ENCODE measurements at places on chromosomes 1 and 21.

DNA sequence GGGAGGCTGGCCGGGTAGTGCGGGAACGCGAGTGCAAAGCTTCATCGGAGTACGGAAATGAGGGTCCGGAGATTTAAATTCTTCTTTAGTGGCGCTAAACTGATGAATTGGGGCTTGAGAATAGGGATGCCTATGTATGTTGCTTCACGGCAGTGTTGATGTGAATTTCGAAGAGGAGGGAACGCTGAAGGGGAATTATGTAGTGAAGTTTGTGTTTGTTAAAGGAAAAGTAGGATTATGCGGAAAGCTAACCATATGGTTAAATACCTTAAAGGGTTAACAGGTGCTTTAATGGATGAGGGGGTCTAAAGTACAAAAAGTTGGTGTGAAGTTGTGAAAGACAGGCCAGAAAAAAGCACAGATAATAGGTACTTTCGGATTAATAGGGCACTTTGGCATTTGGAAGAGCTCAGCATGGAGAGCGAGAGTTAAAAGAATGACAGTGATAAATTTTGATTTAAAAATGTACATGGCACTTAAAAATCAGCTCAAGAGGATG, 1.4 kb downstream of the HS2ST1 start:
- no peak for DNase-seq

- DNase-seq: no peak
Observed at GRCh38 chr1:247304031-247304430, 27.6 kb downstream of the ZNF496 start.

DNA sequence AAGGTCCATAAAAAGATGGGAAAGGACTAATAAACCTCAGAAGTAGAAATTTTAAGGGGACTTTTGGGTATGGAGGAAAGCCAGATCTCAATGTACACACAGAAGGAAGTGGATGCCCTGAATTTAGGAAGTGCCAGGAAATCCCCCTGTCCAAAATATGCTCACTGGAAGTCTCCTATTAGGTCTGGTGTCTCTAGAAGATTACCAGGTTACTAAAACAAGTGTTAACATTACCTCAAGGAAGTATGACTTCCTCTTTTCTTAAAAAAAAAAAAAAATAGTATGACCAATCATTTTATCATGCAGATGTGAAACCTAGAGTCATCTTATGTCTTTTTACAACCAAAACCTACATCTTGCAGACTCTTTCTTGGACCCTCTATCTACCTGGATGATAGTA, 30.7 kb downstream of the CD58 start:
- no peak for DNase-seq

DNA sequence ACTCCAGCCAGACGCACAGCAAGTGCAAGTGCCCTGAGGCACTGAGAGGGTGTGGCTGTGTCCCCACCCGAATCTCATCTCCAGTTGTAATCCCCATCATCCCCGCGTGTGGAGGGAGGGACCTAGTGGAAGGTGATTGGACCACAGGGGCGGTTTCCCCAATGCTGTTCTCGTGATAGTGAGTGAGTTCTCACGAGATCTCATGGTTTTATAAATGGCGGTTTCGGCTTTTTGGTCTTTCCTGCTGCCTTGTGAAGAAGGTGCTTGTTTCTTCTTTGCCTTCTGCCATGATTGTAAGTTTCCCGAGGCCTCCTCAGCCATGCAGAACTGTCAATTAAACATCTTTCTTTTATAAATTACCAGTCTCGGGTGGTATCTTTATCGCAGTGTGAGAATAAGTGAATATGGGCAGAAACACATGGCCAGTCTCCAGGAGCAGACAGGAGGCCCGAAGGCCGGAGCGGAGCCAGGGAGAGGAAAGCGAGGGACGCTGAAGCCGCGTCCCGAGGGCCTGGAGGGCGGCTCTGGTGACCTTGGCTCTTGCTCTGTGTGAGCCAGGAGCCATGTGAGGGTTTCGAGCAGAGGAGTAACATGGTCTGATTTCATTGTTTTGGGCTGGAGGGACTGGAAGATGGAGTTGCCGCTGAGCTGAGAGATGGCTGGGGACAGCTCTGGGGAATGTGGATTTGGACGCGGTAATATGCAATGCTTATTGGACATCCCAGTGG, 76.0 kb upstream of the C1orf174 start:
- DNase-seq: no peak

DNA sequence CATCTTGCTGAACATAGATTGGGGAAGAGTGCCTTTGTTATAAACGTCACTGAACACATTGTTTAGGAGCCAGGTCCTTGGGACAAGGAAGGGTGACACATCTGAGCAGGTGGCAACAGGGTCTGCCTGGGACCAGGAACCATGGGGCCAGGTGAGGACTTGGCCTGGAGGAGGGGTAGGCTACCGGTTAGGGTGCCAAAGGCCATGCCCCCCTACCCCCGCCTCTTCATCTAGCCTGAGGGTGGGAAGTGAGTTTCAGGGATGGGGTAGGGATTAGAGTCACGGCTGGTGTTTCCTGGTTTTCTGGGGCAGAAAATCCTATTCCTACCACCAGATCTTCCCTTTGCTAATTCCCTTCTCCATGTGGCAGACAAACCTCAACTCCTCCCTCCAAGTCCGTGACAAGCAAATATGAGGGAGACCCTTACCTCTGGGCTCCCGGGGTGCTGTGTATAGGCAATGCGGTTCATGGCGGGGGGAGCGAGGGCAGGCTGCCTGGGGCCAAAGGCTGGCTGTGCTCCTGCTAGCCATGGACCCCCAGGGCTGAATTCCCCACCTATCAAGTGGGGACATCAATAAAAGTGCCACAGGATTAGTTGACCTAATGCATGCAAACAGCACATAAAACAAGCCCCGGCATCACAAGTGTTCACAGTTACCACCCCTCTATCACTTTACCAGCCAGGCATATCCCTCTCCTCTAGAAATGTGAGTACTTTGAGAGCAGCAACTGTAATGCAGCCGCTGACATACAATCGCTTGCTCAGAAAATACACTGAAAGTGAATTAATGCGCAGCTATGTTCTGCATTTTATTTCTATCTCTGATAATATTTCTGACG, 14.5 kb downstream of the CD247 start:
- no peak for DNase-seq

DNA sequence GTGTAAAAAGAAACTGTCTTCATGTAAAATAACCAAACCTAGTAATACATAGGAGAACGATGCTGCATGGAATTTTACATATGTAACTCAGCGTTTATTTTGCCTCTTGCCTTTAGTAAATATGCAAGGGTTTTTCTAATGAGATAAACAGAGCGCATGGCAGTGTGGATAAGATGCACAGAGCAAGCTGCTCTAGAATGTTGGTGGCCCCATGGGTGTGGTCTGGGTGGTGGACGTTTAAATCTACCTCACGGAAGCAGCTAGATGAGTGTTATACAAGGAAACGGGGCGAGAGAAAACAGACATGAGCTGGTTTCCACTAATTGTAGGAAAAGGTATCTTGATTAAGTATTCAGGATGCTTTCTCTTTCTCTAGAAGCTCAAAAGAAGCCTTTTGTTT, 205.9 kb downstream of the DSCAM start:
- DNase-seq: no peak

DNA sequence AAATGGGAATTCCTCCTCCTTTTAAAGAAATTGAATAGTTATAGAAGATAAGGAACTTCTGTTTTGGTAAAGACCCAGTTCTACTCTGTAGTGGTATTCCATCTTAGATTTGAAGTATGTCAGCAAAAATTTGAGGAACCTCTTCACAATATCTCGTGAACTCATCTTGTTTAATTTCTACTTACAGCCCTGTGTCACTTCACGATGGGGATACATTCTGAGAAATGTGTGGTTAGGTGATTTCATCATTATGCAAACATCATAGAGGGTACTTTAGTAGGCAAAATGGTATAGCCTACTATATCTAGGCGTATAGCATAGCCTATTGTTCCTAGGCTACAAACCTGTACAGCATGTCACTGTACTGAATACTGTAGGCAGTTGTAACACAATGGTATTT, 36.0 kb downstream of the ALG6 start:
- no peak for DNase-seq

DNA sequence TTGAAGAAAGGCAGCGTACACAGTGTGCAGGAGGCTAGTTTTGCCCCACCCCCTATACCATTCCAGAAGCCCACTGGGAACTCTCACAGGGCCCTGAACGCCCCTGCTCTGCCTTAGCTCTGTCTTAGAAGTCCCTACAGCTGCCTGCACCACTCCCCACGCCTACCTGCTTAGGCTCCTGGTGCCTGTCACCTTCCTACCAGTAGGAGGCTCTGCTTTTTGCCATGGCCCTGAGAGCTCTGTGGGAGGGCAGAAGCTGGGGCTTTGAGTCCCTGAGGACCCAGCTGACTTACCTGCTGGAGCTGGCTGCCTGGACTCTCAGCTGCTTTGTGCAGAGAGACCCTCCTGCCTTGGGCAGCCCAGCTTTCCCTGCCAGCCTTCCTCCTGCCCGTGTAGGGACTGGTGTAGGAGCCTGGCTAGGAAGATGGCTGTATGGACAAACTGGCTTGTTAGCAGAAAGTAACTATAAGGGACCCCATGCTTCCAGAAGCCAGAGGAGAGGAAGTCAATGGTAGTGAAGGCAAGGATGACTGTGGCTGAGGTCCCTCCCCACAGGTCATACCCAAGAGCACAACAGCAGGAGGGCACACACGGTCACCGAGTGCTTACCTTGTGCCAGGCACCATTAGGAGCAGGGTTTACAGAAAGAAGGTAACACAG, 9.8 kb upstream of the CELSR2 start:
- DNase-seq: no peak

DNA sequence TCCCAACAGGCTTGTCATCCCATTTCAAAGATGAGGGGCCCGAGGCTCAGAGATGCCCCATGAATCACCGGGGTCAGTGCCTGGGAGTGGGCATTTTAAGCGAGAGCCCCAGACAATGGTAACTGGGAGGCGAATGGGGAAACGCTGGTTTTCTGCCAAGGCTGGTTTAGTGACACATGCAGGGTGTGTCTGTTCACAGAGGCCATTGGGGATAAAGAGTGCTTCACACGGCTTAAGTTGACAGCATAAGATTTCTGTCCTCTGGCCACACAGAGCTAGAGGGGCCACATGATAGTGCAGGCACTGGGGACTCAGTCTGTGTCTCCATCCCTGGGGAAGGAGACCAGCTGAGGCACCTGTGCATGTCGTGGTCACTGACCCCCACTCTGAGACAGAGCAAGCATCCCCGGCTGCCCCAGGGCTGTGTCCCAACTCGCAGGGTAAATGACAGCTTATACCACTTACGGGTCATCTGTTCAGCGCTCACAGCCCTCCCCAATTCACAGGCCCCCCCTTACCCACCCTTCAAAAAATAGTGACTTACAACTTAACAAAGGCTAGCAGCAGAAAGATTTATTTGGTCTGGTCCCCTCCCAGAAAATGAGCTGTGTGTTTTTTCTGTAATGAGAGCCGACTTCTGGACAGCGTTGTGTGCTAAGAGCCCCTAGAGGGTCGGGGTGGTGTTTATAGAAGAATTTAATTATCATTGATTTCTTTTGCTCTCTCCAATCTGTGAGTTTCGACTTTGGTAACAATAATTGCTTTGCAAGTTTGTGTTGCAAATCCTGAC, 34.9 kb upstream of the ARHGEF16 start:
- no peak for DNase-seq

GRCh38 chr1:20702416-20702815, 15.4 kb downstream of the KIF17 start:
- DNase-seq: no peak

- no peak for DNase-seq
Observed at GRCh38 chr1:3905953-3906671, 6.0 kb upstream of the C1orf174 start.

DNA sequence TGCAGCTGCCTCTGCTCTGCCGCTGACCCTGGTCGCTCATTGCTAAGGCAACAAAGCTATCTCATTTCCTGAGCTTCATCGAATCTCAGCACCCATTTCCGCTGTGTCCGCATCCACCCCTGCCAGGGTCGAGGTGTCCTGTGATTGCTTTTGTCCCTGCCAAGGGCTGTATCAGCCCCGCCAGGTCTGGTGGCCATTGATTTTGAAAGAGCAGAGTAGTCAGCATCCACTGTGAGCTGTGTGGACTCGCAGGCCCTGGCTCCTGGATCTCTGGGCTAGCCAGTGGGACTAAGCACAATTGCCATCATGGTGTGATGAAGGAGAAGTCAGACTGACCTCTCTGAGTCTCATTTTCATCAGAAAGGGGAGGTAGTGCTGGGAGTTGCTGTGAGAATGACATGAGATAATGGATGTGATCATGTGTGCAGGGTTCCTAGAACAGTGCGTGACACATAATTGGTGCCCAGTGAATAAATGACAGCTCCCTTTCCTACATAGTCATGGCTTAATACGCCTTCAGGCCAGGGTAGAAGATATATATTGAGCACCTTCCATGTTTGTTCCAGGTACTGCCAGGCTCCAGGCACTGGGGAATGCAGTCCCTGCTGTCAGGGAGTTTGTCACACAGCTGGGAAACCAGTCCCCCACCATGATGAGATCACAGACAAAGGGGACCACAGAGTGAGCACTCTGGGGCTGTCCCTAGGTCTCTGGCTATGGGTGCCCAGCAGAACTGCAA, 32.1 kb downstream of the NAV1 start:
- DNase-seq: no peak

GRCh38 chr1:160325252-160325651, 17.8 kb downstream of the COPA start:
- DNase-seq: no peak

GRCh38 chr1:78440381-78440793, 50.4 kb upstream of the PTGFR start:
- no peak for DNase-seq

- no peak for DNase-seq
Observed at GRCh38 chr1:181064011-181064623, 24.4 kb upstream of the IER5 start.

GRCh38 chr1:192905049-192905448, 96.2 kb downstream of the RGS2 start:
- DNase-seq: no peak

- DNase-seq: no peak
Observed at GRCh38 chr21:17467392-17467791, 45.5 kb upstream of the CXADR start.

- DNase-seq: no peak
Observed at GRCh38 chr1:51282605-51283004, 46.5 kb downstream of the RNF11 start.

GRCh38 chr1:115241309-115241708, 96.7 kb downstream of the NGF start:
- DNase-seq: no peak

GRCh38 chr1:201795066-201795465, 33.9 kb upstream of the IPO9 start:
- no peak for DNase-seq

DNA sequence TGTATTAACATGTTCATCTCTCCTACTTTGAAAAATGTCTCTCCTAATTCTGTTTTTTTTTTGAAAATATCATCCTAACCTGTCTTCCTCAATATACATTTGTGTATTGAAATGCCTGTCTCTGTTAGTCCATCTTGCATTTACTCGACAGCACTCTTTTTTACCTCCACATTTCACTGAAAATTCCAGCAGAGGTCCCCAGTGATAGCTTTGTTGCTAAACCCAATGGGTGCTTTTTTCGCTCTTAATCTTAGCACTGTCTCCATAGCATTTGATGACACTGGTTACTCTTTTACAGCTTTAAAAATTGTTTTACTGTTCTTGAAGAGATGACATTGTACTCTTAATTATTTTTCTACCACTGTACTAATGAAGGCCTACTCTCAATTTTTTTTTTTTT, 10.8 kb downstream of the OSBPL9 start:
- DNase-seq: no peak

All from GM19239 (cell line).